Neural cell (in vitro differentiated cells): ENCODE measurements at places on chromosomes 13 and 19. TPM values are rescaled to one million over a fixed set of nuclear protein-coding genes. Genes with fewer than 3 reads are reported as not detected.

The CLASRP gene
- polyA plus RNA-seq: 30.1 and 38.4 TPM in 2 replicates

The FCER2 gene
- not detected in 2 replicates for polyA plus RNA-seq

The MAB21L1 gene
- polyA plus RNA-seq: 0.07 and 0.28 TPM in 2 replicates

The GPR4 gene
- 0.25 TPM in 1 of 2 replicates, not detected in the other for polyA plus RNA-seq

The ZNF540 gene
- polyA plus RNA-seq: 22.5 and 24.7 TPM in 2 replicates

The INSR gene
- 16.0 and 19.6 TPM in 2 replicates for polyA plus RNA-seq

The SULT2A1 gene
- polyA plus RNA-seq: not detected in 2 replicates

The ZNF222 gene
- polyA plus RNA-seq: 32.0 and 38.4 TPM in 2 replicates
